ENCODE measurements at places on chromosomes 7 and 10.

GRCh38 chr10:69583106-69583505, 9.9 kb upstream of the NEUROG3 start:
- no peak for DNase-seq

GRCh38 chr7:34133983-34134782, 228.8 kb downstream of the BMPER start:
- peak; percentile 81 for DNase-seq

- no peak for DNase-seq
Observed at GRCh38 chr7:68914006-68914405, 684.3 kb upstream of the AUTS2 start.

GRCh38 chr10:72310241-72310633, 36.5 kb downstream of the DDIT4 start:
- DNase-seq: peak; percentile 69

DNA sequence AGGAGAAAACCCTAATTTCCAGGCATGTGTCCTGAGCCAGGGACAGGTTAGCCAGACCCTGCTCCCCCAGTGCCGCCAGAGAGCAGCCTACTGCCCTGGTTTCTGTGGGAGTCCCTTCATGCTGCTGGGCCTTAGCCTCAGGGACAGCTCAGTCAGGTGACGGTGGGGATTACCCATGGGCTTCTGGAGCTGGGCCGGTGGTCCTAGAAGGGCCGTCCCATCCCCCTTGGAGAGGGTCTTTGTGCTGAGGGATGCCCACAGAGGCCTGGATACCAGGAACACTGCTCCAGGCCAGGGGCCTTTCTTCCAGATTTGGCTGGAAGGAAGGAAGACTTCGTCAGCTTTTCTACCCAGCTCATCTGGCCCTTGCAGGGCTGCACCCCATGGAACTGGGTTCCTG, 71.4 kb upstream of the ZNF722 start:
- DNase-seq: no peak

DNA sequence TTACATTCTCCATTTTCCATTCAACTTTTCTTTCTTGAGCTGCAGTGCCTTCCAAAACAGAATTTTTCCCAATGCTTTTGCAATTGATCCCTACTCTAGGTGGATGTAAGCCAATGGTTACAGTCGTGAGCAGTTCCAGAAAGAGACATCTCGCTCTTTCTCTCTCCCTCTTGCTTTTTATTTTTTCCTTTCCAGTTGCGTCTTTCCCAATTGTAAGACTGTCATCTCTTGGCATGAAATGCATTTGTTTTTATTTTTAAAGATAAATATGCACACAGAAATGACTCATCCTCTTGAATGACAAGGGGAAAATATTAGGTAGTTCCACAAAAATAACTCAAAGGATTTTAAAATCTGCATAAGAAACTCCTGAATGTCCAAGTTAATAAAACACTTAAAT, 25.1 kb downstream of the GLI3 start:
- DNase-seq: no peak

- no peak for DNase-seq
Observed at GRCh38 chr7:17230099-17230807, 68.2 kb upstream of the AHR start.

GRCh38 chr7:37635346-37635745, 48.2 kb upstream of the GPR141 start:
- DNase-seq: no peak

DNA sequence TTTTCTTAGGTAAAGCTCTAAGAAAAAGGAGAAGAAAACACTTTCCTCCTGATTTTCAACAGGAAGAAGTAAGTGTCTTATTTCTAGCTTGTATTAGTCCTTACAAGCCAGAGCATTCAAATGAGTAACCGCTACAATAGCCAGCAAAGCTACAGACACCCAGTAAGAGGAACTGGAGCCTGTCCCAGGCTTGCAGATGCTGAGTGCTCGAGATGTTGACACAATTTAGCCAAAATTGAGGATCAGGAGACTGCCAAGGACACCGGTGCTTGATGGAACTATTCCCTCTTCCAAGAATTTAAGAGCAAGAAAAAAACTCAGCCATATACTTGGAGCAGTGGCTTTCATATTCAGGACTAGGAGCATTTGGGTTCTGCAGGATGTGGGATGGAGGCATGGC, 149.3 kb upstream of the DPP6 start:
- DNase-seq: no peak
